ENCODE measurements at places on chromosomes 5 and 9. TPM values are rescaled to one million over a fixed set of nuclear protein-coding genes. Genes with fewer than 3 reads are reported as not detected.

PELO gene
- total RNA-seq, result 75.2 TPM

PCDHAC1 gene
- not detected for total RNA-seq

- DNase-seq, result no peak
These were observed 318.9 kb upstream of the RIOK2 start for GRCh38 chr5:97501965-97502305.

- peak; percentile 83 for DNase-seq
These were observed at the start of gene PDGFRB for GRCh38 chr5:150155258-150156026. PDGFRB (minus strand) TSS chr5:150155845; CDS start chr5:150137047, 18,798 bp downstream.

DNA sequence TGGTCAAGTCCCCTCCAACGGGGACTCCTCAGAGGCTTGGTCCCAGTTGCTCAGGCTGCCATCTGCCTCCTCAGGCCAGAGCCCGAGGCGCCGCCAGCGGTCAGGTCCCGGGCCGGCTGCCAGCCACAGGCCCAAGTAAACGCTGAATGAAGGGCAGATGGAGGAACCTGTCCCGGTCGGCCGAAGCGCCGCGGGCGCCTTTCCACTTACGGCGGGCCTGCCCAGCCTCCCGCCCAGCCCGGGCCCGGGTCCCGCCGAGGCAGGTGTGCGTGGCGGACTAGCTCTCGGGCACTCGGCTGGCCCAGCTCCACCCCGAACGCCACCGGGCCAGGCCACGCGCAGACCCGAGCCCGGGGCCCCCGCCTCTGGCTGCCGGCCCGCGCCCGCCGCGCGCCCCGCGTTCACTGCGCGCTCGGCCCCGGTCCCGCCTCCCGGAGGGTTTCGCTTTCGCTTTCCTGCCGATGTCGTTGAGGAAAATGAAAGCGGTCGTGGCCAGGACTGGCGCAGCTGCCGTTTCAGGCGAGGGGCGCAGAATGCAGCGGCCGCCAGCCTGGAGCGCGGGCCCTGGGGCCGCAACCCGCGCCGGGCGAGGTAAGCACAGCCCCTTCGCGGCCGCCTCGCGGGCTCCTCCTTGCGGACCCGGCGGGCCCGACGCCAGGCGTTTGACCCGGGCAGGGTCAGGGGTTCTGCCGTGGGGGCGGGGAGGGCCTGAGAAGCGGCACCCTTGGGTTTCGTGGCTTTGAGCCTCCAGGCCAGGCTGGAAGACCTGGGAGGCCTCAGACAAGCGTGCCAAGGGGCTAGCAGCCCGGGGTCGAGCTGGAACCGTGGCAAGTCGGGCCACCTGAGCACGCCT, 41.2 kb downstream of the SLC22A5 start:
- peak; percentile 64 for DNase-seq

DNA sequence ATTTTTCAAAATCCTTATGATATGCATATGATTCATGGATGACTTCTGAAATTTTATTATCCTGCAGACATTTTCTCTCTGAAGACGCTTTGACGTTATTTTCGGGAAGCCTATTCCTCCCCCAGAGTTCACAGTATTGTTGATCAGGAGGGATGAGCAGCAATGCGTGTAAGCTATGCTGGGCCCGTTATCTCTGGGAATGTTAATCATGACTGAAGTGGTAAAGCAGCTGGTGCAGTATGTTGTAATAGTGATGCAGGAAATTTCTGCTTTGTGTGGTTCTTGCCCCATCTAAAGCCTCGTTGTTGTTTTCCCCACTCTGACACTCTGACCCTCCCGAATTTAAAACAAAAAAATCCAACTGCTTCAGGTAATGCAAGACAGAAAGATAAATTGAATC, 1797.8 kb upstream of the WWC1 start:
- no peak for DNase-seq

- no peak for DNase-seq
These were observed 10.0 kb downstream of the DMXL1 start for GRCh38 chr5:119080936-119081335.

CNOT8 gene
- total RNA-seq, result 34.0 TPM

- DNase-seq, result peak; percentile 63
These were observed 74.1 kb upstream of the SAP30L start for GRCh38 chr5:154371687-154372086.

GRCh38 chr9:114011313-114011712, 66.8 kb downstream of the AMBP start:
- no peak for DNase-seq

GRCh38 chr5:176646707-176647029, 616 bp upstream of the TSPAN17 start:
- DNase-seq, result no peak

KIF24 gene
- 3.2 TPM for total RNA-seq

DNA sequence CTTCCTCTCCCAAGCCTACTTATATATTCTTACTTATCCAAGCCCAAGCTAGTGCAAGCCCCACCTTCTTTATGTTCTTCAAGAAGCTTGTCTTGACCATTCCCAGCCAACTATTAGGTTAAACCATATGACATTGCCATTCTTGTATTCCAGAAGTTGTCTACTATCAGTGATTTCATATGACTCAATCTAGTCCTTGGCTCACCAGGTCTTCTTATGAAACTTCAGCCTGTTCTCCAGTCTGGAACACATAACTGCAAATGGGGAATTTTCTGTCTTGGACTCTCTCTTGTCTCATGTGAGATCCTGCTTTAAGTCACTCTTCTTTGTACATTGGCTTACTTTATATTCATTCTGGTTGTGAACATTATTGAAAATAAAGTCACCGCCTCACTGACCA, 130.7 kb downstream of the TTLL11 start:
- DNase-seq, result peak; percentile 14

- no peak for DNase-seq
These were observed 4.7 kb downstream of the BTNL9 start for GRCh38 chr5:181044662-181045305.

GRCh38 chr5:154308443-154309370, 118.2 kb downstream of the GALNT10 start:
- peak; percentile 94 for DNase-seq

FBN2 gene
- total RNA-seq, result 272 TPM

DNA sequence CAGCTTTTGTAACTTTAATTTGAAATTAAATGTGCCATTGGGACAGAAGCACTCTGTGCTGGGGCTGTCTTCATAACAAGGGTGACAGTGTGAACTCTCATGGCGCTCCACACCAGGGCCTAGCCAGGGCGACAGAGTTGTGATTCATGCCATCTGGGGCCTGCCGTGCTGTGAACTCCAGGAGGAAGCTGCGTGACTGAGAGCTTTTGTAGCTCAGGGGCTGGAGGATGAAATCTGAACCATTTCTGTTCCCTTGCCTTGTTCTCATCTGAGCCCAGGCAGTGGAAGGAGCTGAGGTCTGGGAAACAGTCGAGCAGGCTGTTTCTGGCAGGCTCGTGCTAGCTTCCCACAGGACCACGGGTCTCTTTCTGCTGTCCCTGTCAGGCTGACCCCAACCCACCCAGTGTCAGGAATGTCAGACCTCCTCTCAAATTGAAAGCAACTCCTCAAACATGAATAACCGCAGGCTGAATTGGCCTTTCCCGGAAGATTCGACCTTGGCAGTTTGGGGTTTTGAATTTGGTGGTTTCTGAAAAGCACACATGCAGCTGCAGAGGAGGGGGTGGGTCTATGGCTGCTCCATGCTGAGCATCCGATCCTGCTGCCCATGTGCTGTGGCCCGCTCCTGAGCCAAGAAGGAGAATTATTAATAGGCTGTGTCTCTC, 69.2 kb upstream of the RPS23 start:
- peak; percentile 55 for DNase-seq

- DNase-seq, result no peak
These were observed 21.9 kb downstream of the ADAMTSL2 start for GRCh38 chr9:133556354-133556753.

GARIN3 gene
- total RNA-seq, result not detected

GRCh38 chr5:160397492-160397891, 2.4 kb downstream of the FAM200C start:
- DNase-seq, result no peak

DNA sequence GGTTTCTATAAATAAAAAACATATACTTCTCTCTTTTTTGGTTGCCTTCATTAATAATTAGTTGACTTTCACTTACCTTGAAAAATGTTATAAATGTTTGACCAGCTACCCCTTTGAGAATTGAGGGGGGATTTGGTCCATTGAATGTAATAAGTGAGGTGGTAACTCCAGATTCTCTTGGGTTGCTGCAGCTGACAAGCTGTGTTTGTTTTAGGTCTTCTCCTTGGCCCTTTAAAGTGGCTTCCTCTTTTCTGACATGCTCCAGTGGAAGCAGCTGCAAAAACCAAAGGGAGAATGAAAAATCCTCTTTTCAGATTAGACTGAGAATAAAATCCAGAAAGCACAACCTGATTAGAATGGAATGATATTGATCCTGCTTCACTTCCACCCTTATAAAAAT, 410.5 kb downstream of the TMEM38B start:
- DNase-seq, result no peak

DNA sequence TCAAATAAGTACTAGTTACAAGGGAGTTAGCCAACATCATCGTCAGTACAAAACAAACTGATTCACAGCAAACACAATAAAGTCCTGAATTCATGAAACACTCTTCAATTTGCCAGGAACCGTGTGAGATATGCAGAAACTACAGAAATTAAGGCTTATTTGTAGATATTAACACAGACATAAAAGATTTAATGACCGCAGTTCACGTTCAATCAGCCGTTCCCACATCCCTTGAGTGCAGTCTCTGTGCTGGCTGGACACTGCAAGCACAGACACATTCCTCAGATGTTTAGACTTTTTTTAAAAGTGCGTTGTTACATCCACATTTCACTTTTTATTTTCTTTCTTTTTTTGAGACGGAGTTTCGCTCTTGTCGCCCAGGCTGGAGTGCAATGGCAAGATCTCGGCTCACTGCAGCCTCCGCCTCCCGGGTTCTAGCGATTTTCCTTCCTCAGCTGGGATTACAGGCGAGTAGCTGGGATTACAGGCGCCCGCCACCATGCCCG, 566 bp upstream of the CEP78 start:
- DNase-seq, result peak; percentile 23

CCL27 gene
- total RNA-seq, result not detected

- DNase-seq, result no peak
These were observed 4.3 kb upstream of the SGCD start for GRCh38 chr5:156322666-156323065.

- DNase-seq, result no peak
These were observed 352.3 kb downstream of the TMEM161B start for GRCh38 chr5:87916320-87916719.

- DNase-seq, result no peak
These were observed 16.2 kb downstream of the MTREX start for GRCh38 chr5:55324006-55324405.

EXD3 gene
- total RNA-seq, result 11.0 TPM

FOXD4 gene
- 0.25 TPM for total RNA-seq

GFI1B gene
- not detected for total RNA-seq

PCDHGA10 gene
- total RNA-seq, result 1.3 TPM

GRCh38 chr9:103183701-103184171, 188.6 kb downstream of the CYLC2 start:
- DNase-seq, result no peak

DOCK8 gene
- total RNA-seq, result not detected

KLHL9 gene
- total RNA-seq, result 28.7 TPM

GRCh38 chr9:21974343-21974721, 19.9 kb downstream of the CDKN2A start:
- DNase-seq, result no peak

SLIT3 gene
- total RNA-seq, result 8.3 TPM

WDR38 gene
- total RNA-seq, result not detected

DNA sequence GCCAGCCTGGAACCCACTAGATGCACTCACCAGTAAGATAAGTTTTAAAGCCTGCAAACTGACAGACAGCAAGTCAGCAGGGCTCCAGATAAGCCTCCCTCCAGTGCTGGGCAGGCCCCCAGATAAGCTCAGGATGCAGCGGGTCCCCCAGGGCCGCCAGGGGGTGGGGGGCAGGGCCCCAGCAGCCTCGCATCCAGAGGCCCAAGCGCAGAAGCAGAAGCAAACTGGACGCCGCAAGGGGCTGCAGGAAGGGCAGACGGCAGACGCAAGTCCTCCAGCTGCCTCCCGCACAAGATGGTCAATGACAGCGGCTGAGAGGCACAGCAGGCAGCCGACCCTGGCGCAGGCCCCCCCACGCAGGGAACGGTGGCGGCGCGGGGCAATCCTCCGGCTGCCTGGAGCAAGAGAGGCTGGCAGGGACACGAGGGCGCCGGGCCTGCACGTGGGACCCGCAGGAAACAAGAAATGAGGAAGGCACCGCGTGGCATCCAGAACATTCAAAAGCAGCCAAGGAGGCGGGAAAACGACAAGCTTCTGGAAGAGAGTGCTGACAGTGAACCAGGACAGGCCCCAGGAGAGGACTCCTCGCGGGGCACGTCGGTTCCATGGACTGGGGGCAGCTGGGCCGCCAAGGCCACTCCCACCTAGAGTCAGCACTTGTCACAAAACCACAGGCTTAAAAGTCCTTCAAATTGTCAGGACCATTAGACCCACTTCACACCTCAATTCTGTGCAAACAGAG, 49.8 kb downstream of the ROR2 start:
- no peak for DNase-seq

SLC6A7 gene
- total RNA-seq, result not detected

TNPO1 gene
- total RNA-seq, result 151 TPM

HARS2 gene
- 23.4 TPM for total RNA-seq

ORM2 gene
- total RNA-seq, result not detected

ADCY2 gene
- total RNA-seq, result not detected

ACTBL2 gene
- total RNA-seq, result not detected

DNA sequence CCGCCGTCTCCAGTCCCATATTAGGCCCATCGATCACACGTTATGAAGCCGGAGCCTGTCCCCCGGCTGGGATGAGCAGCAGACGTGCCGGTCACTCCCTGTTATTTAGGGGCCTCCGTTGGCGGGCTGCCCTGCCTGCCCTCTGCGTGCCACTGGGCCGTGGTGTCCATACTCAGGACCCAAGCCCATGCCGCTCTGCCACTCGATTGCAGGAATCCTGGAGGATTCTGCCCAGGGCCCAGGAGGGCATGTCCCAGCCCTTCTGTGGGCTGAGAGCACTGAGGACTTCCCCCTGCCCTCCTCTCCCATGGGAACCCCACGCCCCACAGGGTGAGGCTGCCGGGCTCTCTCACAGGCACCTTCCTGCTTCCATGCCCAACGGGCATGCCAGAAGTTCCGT, 19.6 kb upstream of the LAMC3 start:
- DNase-seq, result no peak

PANK3 gene
- total RNA-seq, result 37.6 TPM

CDH9 gene
- not detected for total RNA-seq

GRCh38 chr5:168851902-168852321, 272.7 kb upstream of the PANK3 start:
- DNase-seq, result peak; percentile 76

WWC1 gene
- 7.1 TPM for total RNA-seq

DNA sequence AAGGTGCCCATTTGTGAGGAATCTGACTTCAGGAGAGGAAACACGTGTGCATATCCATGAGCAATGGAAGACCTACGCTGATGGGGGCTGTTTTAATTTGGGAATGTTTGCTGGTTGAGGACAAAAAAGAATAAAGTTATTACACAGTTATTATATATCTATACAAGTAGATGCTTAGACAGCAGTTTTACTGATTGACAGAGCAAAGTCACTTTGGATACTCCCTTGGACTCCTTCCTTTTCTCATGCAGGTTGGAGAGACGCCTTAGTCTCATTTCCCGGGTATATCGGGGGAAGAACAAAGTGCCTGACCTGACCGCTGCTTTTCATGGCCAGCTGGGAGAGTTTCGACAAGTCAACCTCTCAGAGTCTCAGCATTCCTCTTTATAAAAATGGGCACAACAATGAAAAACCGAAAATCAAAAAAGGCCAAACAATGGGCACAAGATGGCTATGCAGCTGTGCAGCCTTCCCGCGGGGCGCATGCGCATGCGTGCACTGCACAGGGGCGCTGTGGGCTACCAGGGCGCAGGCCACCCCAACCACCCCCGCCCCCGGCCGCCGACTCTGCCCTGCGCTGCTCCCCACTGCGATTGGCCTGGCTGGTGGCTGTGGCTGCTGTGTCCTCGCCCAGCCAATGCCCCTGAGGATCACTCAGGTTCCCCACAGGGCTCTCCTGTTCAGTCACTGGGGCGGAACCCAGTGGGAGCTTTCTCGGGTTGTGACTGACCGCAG, 18.1 kb downstream of the NFIL3 start:
- no peak for DNase-seq
